ENCODE measurements at places on chromosomes 7 and 10. TPM values are rescaled to one million over a fixed set of nuclear protein-coding genes. Genes with fewer than 3 reads are reported as not detected.

TUBB8 gene
- not detected for total RNA-seq

DDX21 gene
- 36.7 TPM for total RNA-seq

CACNA2D1 gene
- total RNA-seq: 54.1 TPM

CCDC6 gene
- total RNA-seq: 34.7 TPM

HMX2 gene
- total RNA-seq: not detected

GAD2 gene
- total RNA-seq: not detected

ZFAND2A gene
- 10.6 TPM for total RNA-seq

PLXDC2 gene
- 2.8 TPM for total RNA-seq

ZNF511 gene
- 23.7 TPM for total RNA-seq

SNCG gene
- total RNA-seq: 8.8 TPM

GNGT1 gene
- total RNA-seq: not detected

NCF1 gene
- not detected for total RNA-seq

FKBP6 gene
- total RNA-seq: not detected

ZNF467 gene
- total RNA-seq: 0.73 TPM

MKX gene
- 0.83 TPM for total RNA-seq

POMZP3 gene
- total RNA-seq: 2.3 TPM

TMEM270 gene
- not detected for total RNA-seq

GPNMB gene
- 440 TPM for total RNA-seq

AGR3 gene
- not detected for total RNA-seq

ZNF736 gene
- total RNA-seq: 9.4 TPM

BAMBI gene
- 0.15 TPM for total RNA-seq

ZNF853 gene
- total RNA-seq: 1.5 TPM

CLDN4 gene
- 1.7 TPM for total RNA-seq

TMEM176B gene
- not detected for total RNA-seq

SUV39H2 gene
- total RNA-seq: 12.4 TPM

CYP2C8 gene
- total RNA-seq: 0.33 TPM

PRRT4 gene
- not detected for total RNA-seq

CDK14 gene
- 68.5 TPM for total RNA-seq

SLC29A3 gene
- total RNA-seq: 1.8 TPM

TMEM196 gene
- total RNA-seq: not detected

GHRHR gene
- total RNA-seq: not detected

HOXA7 gene
- not detected for total RNA-seq

SLC16A9 gene
- 0.33 TPM for total RNA-seq

BBIP1 gene
- 15.1 TPM for total RNA-seq

Data from smooth muscle cell of trachea (primary cell).